Inflammatory macrophage treated with lipopolysaccharide for 4 hours (primary cell): ENCODE measurements at places on chromosomes 6 and 20.
A peak's percentile ranks its signal among the peaks of the same experiment; 100 is the strongest.

DNA sequence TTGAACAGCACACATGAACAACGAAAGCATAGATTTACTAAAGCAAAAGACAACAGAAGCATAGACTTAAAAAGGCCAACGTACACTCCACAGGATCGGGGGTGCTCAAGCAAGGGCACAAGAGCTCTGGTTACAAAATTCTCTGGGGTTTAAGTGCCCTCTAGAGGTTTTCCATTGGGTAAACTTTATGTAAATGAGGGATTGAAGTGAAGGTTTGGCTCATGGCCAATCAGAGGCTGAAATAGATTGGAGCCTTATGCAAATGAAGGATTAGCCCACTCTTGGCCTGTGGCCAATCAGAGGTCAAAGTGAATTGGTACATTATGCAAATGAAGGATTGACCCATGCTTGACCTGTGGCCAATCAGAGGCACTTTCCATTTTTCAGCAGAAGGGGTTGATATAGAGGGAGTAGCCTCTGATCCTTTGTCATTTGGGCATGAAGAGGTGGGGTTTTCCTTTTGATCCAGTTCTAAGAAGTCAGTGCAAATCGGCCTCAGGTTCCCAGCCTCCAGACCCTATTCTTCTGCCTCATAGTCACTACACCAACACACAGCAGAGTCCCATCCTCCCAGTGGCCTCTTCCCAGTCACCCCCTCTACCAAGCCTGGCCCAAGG, 244.9 kb downstream of the THBS2 start:
- DNase-seq: no peak

DNA sequence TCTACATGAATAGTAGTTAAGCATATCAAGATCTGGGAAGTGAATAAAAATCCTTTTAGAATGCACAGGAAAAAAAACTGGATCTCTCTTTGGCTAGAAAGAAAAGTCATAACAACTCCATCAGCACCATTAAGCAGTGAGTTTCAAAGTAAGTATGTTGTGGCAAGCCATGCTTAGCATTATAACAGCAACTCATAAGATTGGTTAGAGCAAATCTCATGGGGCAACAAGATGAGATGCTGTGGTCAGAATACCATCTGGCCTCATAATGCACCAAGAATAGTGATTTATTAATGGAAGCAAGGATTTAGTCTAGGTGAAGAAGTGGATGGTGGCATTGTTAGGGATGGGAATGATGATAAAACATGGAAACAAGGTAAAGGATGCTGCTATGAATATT, 159.4 kb downstream of the PHF3 start:
- DNase-seq: no peak

DNA sequence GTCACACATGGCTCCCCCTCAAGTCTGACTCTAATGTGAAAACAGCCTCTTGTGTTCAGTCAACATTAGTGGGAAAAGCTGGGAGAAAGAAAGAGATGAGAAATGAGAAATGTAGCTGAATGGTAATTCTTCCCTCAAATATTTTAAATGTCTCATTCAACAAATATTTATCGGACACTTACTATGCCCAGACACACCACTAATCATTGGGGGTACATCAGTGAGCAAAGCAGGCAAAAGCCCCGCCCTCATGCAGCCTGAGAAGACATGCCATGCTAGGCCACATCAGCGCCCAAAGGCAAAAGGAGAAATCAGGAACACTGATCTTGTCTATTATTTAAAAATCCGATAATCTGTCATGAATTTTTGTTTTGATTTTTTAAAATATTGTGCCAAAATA, 89.9 kb upstream of the ASF1A start:
- DNase-seq: no peak

GRCh38 chr6:125095580-125096301, 57.8 kb upstream of the TPD52L1 start:
- no peak for DNase-seq

- DNase-seq: no peak
Observed at GRCh38 chr6:11146117-11146826, 34.7 kb upstream of the ERVFRD-1 start.

- DNase-seq: no peak
Observed at GRCh38 chr6:22064558-22064957, 232.3 kb downstream of the PRL start.

DNA sequence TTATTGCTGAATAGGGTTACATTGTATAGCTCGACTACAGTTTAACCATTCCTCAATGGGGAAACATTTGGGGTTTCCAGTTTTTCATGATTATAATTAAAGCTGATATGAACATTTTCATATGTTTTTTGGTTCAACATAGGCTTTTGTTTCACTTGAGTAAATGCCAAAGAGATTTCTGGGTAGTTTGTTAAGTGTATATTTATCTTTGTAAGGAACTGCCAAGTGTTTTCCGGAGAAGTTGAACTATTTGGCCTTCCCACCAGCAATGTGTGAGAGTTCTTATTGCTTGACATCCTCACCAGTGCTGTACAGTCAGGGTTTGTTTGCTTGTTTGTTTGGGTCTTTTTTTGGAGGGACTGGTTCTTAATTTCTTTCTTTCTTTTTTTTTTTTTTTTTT, 83.7 kb upstream of the RALY start:
- no peak for DNase-seq

DNA sequence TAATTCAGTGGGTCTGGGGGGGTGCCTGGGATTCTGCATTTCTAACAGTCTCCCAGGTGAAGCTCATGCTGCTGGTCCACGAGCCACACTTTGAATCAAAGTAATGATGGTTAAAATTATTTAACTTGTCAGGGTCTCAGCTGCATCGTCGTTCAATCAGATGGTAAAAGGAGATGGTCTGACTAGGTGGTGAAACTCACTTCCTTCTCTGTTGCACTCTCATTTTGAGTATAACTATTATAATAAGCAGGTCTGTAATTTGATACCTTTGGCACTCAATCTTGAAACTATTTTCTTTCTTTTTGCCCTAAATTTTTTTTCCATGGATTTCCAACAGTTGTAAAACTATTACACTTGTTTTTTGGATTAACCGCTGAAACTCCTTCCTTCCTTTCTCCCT, 292.5 kb downstream of the FARS2 start:
- no peak for DNase-seq

- no peak for DNase-seq
Observed at GRCh38 chr20:32437391-32438074, 79.4 kb downstream of the ASXL1 start.

DNA sequence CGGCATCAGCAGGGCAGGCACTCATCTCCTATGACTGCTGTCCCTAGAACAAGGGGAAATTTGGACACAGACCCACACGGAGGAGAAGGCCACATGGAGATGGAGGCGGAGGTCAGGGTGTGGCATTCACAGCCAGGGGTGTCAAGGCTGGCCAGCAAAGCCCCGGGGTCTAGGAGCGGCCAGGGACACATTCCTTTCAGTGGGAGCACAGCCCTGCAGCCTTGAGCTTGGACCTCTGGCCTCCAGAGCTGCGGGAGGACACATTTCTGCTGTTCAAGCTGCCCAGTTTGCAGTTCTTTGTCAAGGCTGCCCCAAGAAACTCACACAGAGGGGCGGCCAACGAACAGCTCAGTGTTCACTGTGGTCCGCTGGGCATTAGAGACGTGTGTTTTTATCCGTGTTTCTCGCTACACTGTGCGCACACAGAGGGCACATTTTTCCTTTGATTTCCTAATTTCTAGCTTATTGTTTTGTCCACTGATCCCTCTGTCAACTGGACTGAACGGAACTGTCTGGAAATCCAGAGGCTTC, 93.4 kb upstream of the MPC1 start:
- no peak for DNase-seq

DNA sequence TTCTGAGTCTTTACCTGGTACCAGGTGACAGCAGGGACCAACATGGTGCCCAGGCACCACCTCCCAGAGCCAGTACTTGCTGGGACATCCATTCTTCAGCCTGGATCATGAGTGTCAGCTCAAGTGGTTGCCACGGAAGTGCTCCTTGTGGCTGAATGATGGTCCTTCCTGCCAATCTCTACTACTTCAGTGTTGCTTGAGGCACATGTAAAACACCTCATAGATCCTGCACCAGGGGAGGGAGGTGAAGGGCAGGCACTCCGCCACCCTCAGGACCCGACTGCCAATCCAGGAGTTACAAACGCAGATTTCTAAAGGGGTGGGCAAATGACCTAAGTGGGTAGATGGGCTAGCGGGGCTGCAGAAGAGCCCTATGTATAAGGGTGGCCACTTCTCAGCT, 226.0 kb downstream of the PREX1 start:
- no peak for DNase-seq

GRCh38 chr6:159257846-159258245, 88.6 kb downstream of the FNDC1 start:
- no peak for DNase-seq

DNA sequence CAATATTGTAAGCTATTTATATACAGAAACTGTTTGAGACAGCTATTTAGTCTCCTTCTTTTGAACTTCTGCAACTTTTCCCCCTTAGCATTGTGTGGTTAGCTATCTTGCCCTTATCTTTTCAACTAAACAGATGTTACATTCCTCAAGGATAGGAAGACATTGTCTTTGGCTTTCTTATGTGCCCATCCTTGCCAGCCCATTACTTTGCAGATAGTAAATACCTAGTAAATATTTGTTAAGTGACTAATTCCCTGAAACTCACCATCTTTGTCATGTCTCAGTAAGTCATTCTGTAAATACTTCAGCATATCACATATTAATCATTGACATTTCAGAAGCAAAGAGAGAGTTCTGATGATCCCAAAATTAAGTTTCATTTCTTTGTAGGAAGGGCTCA, 69.1 kb upstream of the FLRT3 start:
- no peak for DNase-seq

DNA sequence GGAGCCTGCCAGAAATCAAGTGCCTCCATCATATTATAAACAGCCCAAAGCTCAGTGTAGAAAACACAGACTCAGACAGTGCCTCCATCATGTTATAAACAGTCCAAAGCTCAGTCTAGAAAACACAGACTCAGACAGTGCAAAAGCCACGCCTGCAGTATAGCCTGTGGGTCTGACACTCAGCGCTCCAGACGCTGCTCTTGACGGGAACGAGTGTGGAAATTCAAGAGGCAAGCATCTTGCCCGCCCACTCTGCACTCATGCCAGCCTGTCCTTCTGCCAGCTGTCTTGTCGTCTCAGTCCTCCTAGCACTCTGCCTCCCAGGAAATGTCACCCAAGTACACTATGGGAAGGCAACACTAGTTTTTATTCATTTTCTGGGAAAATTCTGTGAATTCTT, 274.2 kb upstream of the CDH4 start:
- DNase-seq: no peak

DNA sequence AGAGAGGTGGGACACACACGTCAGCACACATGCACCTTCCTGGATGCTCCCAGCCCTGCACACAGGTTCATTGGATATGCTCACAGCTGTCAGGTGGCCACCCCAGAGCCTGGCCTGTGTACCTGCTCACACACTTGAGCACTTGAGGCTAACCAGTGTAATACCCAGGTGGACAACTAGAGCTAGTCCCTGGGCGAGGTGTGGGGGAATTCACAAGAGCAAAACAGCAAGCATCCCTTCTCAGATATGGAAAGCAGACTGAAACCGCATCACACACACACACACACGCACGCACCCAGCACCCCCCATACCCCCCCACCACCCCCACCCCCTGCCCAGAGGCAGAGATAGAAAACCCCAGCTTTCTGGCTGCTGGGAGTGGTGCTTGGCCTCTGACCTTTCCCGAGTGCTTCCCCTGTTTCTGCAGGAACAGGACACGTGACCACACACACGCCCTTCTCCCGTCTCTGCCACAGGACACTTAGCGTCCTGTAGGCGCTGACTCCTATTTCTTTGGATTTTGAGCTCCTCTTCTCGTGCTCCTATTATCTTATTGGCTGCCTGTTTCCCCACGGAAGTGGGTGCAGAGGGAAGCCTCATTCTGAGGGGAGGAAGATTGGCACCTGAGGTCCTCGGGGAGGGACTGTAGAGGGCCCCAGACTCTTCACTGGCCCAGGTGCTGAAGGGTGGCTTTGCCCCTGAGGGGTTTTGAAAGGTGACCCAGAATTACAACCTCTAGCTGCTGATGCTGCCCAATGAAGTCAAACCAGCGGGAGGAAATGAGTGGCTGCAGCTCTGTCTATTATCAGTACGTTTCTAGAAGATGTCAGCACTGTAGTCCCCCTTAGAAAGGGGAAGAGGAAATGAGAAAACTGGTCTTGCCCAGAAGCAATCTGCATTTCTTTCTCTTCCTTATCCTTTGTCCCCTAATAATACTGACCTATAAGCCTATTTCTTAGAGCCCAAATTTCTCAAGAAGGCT, 65.8 kb downstream of the SYTL3 start:
- peak; percentile 81 for DNase-seq

DNA sequence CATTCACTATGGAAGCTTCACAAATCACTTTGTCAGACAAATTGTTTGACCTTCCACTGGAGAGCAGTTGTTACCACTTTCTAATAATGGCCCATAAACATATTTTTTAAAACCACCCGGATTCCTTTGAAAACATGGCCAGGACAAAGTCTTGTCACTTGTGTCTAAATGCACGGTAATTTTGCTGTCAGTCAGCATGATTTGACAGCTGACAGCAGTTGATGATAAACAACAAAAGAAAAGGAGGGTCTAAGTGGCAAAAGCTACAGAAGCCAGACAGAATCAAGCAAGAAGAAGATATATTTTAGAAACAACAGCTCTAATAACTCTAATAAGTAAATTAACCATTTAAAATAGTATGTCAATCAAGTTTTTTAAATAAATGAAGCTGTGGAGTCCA, 27.7 kb upstream of the CARMIL1 start:
- no peak for DNase-seq

DNA sequence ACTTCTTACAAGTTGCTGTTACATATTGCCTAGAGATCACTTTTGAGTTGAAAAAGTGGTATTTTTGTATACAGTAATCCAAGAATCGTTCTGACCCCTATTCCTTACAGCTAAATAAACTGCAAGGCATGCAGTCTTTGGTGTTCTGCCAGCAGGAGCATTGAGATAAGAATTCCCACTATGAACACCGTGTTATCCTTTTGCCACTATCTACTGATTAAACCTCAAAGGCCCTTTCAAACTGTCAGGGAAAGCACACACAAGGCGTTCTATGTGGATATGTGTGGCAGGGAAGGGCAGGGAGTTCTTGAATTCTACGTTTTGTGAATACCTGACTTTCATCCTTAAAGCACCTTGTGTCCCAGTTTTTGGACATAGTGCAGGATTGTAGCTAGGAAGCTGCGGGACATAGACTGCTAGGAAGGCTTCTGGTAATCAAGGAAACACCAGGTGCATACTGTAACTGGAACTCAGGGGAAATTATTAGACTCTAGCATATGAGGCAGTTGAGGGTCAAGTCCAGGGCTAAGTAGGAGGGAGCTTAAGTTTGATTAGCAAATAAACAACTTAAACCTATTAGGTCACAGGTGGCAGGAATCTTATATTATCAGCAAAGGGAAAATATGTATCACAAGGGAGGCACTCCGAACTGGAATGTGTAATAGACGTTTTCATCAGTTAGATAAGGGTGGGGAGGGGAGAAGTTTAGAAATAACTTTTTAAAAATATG, 506.6 kb downstream of the RNF144B start:
- DNase-seq: no peak

DNA sequence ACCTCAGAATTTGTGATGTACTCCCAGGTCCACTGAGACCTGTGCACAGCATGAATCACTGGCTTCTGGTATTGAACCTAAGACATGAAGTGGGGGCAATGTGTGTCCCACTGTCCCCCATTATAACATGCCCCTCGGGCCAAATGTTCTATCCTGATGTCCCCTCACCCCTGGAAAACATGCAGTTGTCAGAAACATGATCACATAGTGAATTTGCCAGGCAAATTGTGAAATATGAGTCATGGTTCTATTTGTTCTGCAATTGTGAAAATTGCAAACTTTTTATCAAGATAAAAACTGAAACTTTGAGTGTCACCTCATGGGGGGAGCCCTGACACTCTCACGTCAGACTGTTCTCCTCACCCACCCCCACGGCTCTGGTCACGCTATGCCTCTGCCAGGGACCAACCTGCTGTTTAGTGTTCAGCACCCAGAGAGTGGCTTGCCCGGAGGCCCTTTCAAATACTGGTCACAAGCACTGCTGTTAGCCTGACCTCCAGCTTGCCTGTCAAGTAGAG, 305.3 kb downstream of the CLIC5 start:
- peak; percentile 99 for DNase-seq
